Upper lobe of right lung (tissue), 1 donor: ENCODE measurements at places on chromosomes 3 and 15. TPM values are rescaled to one million over a fixed set of nuclear protein-coding genes. Genes with fewer than 3 reads are reported as not detected.

GRCh38 chr15:70127770-70128413 is 30.2 kb upstream of the TLE3 start:
- no peak overlapping the region for H3K4me3 ChIP-seq
- no peaks in the 10 kb centered on the region for H3K27me3 ChIP-seq

GRCh38 chr3:32411442-32411841 is 19.8 kb downstream of the CMTM7 start:
- no peak for DNase-seq
- no peak overlapping the region for H3K27ac ChIP-seq
- H3K27me3 ChIP-seq = no peaks in the 10 kb centered on the region
- no peaks in the 10 kb centered on the region for H3K36me3 ChIP-seq

DNA sequence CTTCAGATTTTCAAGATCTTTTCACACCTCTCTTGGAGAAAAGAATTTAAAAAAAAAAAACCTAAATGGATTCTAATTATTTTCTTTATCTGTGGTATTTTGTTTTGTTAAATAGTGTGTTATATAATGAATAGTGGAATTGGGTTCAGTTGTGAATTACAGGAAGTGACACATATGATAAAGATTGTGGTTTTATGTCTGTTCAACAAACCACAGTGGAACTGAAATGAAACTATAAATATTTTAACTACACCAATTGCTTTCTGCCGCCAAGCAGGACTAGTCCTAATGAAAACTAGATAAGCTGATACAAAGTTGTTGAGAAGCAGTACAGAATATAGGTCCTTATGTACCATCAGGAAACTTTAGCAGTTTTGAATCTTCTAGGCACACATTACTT is 121.6 kb downstream of the UBE2E2 start:
- no peak overlapping the region for H3K27ac ChIP-seq
- DNase-seq = no peak
- H3K4me1 ChIP-seq = peaks cover 18% of the 10 kb centered on the region
- no peak overlapping the region for H3K4me3 ChIP-seq

The ALS2CL gene
- total RNA-seq = 64.5 TPM
